Fibroblast of villous mesenchyme (primary cell): ENCODE measurements at places on chromosomes 1 and 21. TPM values are rescaled to one million over a fixed set of nuclear protein-coding genes. Genes with fewer than 3 reads are reported as not detected.

Gene PLEKHG5
- 7.4 and 11.2 TPM in 2 replicates for total RNA-seq

Gene TRNAU1AP
- total RNA-seq = 23.8 and 25.0 TPM in 2 replicates

Gene GBP7
- total RNA-seq = not detected in 2 replicates

Gene OR10Z1
- not detected in 2 replicates for total RNA-seq

Gene C1QA
- total RNA-seq = not detected in 2 replicates

Gene NR1I3
- total RNA-seq = not detected in 2 replicates

Gene RIIAD1
- 0.64 TPM in 1 of 2 replicates, not detected in the other for total RNA-seq

Gene PLA2G2E
- total RNA-seq = not detected in 2 replicates

Gene IRF6
- total RNA-seq = under 0.01 and 0.32 TPM in 2 replicates

Gene RHOC
- total RNA-seq = 379 and 483 TPM in 2 replicates

Gene RPTN
- total RNA-seq = not detected in 2 replicates

Gene TMPRSS3
- not detected in 2 replicates for total RNA-seq
